Stimulated activated naive CD4-positive, alpha-beta T cell (primary cell): ENCODE measurements at places on chromosomes 1 and 21.

DNA sequence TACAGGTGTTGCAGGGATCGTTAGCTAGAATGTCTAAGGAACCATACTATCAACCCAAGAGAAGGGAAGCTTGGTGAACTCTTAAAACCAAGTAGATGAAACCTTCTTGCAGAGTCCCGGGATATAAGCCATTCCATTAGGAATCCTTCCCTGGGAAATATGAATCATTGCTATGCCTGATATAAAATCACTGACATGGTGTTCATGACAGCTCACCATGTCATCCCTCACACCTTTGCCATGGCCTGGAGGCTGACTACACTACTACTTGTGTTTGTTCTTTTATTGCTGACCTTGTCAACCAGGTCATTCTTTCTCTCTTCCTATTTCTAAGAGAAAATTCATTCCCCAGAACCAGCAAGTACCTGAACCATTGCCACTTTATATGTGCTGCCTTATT lies 12.1 kb downstream of the ST6GALNAC3 start:
- no peak for DNase-seq

DNA sequence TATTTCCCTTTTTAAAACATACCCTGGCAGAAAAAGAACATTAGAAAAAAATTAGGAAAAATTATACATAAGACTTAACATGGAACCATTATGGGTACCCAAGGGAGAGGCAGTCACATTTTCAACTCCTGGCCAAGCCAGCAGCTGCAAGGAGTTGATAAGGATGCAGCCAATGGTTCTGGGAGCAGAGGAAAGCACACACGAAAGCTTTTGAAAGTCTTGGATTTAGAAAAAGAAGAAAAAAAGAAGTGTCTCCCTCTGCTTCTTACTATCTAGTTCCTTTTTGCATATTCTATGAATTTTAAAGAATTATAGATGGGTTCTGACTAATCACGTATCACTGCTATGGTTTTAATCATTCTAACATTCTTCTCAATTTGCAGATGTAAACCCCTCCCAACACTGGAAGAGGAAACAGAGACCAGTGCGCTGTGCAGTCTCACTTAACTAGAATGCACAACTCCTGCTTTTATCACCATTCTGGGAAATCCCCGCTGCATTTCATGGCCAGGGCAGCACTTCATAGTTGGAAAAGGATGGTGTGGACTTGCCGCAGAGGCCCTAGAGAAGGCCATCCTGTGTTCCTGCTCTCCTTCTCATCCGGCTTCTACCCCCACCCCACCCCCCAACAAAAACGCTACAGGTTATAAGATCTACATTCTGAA lies 2.7 kb upstream of the CD58 start:
- no peak for DNase-seq

- DNase-seq, result no peak
Measured at GRCh38 chr1:200442537-200443156, 32.8 kb upstream of the ZNF281 start.

- no peak for DNase-seq
Measured at GRCh38 chr1:78318011-78318410, 172.8 kb upstream of the PTGFR start.

GRCh38 chr1:59005491-59006288 lies 221.8 kb upstream of the JUN start:
- DNase-seq, result no peak

DNA sequence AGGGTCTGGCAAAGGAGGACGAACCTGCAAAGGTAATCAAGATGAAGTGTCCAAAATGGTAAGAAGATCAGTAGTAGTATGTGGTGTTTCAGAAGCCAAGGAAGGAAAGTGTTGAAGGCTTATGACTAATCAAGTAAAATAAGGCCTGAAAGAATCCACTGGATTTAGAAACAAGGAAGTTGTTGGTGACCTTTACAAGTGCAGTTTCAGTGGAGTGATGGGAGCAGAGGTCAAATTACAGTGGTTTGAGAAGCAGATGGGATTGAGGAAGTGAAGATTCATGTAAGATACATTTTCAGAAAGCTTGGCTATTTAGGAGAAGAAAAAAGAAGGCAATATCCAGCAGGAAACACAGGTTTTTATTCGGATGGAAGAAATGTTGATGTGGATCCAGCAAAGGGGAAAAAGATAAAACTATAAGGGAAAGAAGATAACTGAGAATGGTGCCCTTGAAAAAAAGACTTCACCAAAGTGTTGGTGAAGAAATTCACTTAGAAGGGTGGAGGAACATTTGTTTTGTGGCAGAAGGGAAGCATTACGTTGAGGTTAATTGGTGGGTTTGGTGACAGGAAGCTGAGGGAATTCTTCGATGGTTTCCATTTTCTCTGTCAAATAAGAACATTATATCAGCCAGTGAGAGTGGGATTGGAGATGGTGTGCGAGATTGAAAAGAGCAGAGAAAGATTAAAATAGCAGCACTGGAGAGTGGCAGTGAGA lies 2.1 kb downstream of the ARMH1 start:
- no peak for DNase-seq

DNA sequence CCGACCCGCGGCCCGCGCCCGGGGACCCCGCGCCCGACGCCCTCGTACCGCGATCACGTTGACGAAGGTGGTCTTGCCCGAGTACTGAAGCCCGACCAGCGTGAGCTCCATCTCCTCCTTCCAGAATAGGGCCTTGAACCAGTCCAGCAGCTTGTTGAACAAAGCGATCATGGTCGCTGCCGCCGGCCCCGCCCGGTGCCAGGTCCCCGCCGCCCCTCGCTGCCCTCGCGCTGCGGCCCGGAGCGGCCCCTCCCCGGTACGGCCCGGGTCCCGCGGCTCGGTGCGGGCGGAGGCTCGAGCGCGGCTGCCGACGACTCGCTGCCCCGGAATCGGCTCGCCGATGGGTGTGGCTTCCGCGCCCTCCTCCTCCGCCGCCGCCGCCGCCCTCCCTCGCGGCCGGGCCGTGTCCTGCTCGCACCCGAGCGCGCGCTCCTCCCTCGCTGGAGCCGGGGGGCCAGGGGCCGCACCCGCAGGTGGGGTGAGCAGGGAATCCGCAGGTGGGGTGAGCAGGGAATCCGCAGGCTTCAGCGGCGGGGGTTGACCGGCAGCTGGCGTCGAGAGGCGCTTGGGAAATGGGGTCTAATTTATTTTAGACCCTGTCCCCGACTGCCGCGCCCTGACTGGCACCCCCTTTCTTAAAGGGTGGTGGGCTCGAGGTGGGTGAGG lies at the start of gene ARL8A:
Gene ARL8A (minus strand): TSS at position 336 of the 666 bp plus-strand sequence. CDS start 165 bp downstream, at position 171.
- DNase-seq, result peak; percentile 70

DNA sequence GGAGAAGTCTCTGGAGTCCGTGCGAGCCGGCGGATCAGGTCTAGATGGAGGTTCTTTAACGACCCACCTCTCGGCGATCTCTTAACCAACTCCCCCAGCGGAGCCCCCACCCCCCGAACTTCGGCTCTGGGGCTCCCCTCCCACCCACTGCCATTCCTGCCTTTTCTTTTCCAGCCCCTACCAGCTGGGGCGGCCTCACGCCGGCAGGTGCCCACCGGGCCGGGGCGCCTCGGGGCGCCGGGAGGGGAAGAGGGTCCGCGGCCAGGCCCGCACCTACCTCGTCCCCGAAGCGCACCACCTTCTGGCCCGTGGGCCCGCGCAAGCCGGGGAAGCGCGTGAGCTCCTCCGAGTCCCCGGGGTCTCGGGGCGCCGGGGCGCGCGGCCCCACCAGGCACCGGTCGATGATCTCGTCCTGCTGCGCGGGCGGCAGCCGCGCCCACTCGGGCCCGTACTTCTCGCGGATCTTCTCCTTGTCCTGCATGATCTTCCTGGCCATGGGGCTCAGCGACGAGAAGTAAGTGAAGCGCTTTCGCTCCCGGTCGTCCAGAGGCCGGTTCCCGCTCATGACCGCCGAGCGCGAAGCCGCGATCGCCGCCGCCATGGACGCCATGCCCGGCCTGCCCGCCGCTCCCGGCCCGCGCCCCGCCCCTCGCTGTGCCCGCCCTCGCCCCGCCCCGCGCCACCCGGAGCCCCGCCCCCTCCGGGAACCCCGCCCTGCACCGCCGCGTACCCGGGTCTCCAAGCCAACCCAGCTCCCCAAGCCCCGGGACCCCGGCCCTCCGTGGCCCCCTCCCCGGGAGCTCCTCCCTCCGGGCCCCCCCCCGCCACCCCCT lies at the start of gene C1orf198:
Gene C1orf198 (minus strand): TSS at position 619 of the 833 bp plus-strand sequence. CDS start 9 bp downstream, at position 610.
- peak; percentile 63 for DNase-seq

DNA sequence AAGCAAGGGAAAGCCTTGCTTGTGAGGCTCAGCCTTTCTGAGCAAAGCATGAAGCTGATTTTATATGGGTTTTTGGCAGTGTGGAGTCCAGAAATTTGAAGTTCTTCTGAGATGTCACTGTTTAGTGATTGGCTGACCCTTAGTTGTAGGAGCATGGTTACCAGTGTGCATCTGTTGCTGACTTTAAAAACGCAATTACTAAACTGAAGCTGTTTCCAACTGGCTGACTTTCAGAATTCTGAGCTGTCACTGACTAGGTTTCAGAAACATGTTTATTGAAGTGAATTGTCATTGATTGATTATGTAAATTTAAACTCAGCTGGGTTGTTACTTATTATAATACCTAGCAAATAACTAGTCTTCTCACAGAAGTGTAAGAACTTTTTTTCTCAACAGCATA lies 89.4 kb downstream of the PDE4B start:
- DNase-seq, result no peak

DNA sequence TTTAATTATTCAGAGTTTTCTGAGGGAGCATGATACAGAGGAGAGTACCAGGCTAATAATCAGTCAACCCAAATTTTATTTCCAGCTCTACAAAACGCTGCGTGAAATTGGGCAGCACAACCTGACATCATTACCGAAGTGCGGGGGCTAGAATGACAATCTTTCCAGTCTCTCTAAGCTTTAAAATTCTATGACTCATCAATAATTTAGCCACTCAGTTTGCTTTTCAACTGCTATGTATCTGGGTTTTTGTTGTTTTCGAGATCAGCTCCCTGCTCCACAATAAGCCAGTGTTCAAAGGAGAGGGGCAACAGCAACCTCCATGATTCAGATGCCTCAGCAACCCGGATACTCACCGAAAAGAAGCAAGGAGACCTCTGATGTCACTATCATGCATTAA lies 13.9 kb downstream of the SORT1 start:
- no peak for DNase-seq

DNA sequence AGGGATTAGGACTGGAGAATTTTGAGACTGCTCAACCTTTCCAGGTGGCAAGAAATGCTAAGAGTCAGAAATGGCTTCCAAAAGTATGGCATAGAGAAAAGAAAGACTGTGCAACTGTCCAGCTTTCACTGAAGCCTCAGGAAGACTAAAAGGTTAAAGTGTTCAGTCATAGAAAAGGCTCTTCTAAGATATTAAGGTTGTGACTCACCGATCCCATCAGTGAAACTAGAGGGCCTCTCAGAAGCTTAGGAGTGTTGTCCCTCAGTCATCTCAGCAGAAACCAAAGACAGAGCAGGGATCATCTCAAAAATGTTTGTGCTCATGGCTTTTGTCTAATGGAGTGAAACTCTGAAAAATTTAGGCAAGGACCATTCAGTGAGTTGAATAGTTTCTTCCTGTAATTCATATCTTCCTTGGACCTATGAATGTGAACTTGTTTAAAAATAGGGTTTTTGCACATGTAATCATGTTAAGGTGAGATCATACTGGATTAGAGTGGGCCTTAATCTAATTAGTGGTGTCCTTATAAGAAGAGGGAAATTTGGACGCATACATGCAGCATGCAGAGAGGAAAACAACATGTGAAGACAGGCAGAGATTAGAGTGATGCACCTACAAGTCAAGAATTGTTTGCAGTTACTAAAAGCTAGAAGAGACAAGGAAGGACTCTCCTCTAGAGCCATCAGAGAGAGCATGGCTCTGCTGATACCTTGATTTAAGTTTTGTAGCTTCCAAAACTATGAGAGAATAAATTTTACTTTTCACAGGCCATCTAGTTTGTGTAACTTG lies 71.3 kb downstream of the RPE65 start:
- no peak for DNase-seq

DNA sequence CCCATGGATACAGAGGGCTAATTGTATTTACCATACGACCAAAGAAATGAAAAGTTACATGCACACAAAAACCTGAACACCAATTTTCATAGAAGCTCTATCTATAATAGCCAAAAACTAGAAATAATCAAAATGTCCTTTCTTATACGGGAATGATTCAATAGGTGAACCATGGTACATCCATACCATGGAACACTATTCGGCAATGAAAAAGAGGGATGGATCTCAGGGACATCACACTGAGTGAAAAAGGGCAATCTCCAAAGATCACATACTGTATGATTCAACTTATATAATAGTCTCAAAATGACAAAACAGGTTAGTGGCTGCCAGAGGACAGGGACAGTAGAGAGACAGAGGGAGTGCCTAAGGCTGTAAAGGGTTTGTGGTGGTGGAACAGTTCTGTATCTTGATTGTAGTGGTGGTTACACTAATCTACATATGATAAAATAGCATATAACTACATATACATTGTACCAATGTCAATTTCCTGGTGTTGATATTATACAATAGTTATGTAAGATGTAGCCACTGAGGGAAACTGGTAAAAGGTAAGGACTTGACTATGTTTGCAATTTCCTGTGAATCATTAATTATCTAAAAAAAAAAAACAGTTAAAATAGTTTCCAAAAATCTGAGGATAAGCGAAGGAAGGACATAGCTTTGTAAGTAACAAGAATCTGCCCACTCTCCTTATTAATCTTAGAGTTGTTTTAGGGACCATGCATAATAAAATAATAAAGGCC lies 3.7 kb downstream of the RSBN1 start:
- no peak for DNase-seq
